NK-92 treated with Interleukin-12 subunit alpha and Interleukin-12 subunit beta, amount 100 ng/mL, for 24 hours (cell line): ENCODE measurements at places on chromosomes 1 and 21.

DNA sequence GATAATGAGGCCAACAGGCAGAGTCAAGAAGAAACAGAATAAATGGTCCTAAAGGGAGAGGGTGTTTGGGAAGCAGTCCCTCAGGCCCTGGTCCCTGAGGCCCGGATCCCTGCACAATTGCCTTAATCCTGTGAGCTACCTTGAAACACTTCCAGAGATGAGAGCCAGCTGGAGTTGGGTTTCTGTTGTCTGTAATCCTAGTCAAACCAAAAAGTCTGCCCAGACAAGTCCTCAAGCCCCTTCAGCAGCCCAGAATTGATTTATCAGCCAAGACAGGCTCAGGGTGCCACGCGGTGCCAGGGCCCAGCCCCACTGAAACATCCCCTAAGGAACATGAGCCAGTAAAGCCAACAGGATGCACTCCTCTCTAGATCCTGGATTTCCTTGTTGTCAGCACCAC, 16.4 kb upstream of the CLSTN1 start:
- no peak for DNase-seq

DNA sequence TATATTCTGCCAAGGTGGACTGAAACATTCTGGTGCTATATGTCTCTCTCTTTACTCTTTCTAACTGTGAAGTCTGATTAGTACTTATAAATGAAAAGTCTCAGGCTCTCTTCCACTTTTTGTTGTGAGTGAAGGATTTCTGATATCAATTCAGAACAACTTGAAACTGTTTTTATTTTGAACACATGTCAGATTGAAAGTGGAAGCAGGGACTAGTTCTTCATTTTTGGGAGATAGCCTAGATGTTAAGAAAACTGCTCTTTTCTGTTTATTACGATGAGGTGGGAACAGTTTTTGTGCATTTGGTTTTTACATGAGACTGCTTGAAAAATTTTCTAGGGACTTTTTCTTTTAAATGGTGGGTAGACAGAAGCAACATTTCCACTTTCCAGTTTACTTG, 14.5 kb upstream of the GBP3 start:
- no peak for DNase-seq

- no peak for DNase-seq
Measured at GRCh38 chr1:171772312-171772711, 9.1 kb upstream of the METTL13 start.

GRCh38 chr1:109566982-109567381, 18.6 kb downstream of the GNAI3 start:
- DNase-seq = no peak

DNA sequence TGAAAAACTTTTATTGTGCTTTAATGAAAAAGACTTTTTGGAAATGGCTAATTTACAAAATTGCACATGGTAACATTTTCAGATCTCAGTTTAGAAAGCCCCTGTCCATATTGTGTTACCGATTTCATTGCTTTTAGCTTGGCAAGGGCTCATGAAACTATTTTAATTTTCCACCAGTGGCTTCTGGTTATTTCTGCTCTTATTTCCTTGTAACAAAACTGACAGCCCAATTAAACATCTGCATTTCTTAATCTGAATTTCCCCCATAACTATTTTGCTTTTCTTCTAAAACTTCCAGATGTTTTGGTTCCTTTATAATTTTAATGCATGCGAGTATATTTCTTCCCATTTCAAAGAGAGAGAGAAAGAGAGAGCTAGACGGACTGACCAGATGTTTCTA, 264.8 kb downstream of the PTPRC start:
- no peak for DNase-seq

GRCh38 chr1:6979003-6979613, 193.9 kb downstream of the CAMTA1 start:
- DNase-seq = no peak

DNA sequence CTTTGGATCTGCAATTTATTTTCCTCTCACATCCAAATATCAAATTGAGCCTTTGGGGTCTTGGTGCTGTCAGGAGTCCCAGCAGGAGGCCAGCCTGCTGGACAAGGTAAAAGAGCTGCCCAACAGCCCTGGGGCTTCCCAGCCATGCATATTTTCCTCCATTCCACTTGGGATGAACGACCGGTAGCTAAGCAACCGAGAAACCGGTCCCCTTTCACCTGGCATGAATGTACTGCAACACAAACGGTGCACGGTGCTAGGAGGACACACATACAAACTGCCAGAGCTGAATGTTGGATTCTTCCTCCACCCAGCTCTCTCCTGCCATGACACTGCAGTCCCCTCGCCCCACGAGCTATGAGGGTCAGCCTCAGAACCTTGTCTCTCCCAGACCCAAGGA, 42.7 kb downstream of the BCAR3 start:
- DNase-seq = no peak

GRCh38 chr1:4268262-4268888, 368.3 kb upstream of the C1orf174 start:
- no peak for DNase-seq

DNA sequence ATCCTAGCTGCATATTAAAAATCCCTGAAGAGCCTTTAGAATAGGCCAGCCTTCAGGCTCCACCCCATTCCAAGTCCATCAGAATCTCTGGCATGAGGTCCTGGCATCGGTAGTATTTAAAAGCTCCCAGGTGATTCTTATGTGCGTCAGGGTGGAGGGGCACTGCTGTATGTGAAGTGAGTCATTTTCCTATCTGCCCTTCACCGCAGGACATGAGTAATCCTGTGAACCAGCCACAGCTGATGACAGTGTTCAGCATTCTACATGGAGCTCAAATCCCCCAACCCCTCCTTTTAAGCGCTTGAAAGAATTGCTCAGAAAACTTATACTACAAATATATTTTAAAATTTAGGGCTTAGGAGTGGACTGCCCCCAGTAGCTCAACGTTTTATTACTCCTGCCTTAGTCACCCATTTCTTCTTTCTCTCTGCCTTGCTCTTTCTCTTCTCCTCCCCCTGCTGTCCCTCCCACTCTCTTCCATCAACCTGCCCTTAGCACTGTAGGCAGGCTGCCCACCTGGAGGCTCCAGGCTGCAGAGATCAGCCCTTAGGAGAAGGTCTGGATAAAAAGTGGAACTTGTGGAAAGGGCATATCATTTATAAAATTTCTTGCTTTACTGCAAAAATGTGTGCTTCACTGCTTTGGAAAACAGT, 73.8 kb upstream of the ZNF281 start:
- peak; percentile 71 for DNase-seq

DNA sequence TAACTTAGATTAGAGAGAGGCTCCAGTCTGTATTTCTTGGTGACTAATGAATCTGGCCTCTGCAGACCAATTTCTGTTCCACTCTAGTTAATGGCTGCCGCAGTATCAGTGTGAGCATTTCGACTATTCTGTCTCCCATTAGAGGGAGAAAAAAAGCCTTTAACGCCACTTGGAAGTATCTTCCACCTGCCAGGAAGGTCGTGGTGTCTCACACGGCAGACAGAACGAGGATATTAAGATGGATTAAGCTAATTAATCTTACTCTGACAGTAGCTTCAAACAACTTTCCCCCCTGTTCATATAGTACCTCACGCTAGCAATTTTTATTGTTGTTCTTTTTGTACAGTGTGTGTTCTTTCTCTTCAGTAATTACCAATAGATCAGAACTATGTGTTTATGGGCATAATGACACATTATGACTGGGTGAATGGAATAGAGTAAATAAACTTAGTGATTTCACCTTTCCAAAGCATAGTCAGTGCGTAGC, 153.8 kb downstream of the ADGRL2 start:
- DNase-seq = no peak

DNA sequence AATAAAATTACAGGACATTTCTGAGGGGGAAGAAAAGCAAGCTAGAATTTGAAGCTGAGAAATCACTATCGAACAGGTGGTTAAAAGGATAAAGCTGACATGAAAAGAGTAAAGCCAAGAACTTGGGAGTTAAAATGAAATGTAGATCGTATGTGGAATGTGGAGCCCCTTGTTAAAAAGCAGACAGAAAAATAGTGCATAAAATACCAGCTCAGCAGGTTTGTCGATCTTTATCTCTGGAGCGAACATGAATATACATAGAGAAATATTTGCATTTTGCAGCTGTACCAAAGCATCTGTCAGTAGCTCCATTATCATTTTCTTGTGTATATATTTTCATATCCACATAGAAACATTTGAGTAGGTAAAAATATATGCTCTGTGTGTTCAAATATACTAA, 73.6 kb upstream of the CDC42BPA start:
- no peak for DNase-seq

DNA sequence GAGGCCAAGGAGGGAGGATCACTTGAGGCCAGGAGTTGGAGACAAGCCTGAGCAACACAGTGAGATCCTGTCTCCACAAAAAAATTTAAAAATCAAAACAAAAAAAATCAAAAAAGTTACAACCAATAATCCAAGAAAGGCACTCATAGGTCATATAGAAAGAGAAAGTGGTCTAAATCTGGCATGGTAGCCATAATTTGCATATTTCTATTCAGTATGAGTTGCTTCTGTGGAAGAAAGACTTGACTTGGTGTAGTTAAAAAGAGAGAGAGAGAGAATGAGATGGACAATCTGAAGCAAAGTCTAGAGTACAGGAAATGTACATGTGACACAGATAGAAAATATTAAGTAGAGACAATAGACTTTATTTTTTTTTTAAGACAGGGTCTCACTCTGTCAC, 22.5 kb downstream of the JMJD4 start:
- DNase-seq = no peak

GRCh38 chr1:204634260-204634910, 51.2 kb downstream of the LRRN2 start:
- DNase-seq = no peak

GRCh38 chr1:114033961-114034360, 54.7 kb downstream of the OLFML3 start:
- no peak for DNase-seq
